ENCODE measurements at places on chromosomes 12 and 14. TPM values are rescaled to one million over a fixed set of nuclear protein-coding genes. Genes with fewer than 3 reads are reported as not detected.

DNA sequence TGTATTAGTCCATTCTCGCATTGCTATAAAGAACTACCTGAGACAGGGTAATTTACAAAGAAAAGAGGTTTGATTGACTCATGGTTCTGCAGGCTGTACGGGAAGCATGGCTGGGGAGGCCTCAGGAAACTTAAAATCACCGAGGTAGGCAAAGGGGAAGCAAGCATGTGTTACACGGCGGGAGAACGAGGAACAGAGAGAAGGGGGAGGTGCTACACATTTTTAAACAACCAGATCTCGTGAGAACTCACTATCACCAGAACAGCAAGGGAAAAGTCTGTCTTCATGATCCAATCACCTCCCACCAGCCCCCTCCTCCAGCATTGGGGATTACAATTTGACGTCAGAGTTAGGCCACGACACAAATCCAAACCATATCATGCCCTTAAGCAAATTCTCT lies 13.3 kb upstream of the MAX start:
- DNase-seq: no peak

DNA sequence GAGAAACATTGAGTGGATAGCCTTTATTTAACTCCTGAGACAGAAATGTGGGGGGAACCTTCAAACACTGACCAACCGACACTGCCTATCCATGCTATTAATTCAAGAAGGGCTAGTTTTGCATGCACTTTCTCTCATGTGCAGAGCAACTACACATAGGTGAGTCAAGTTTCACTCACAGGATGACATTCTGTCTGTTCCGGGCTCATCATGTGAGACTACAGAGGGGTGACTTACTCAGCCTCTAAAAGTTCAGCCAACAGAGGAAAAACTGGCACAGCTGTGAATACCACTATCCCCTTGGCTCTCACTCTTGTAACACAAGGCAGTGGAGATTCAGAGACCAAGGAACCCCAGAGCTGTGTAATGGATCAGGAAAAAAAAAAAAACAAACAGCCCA lies 13.3 kb downstream of the BEST3 start:
- DNase-seq: no peak

MMP19 gene
- 0.29 TPM for total RNA-seq

- no peak for DNase-seq
Measured at GRCh38 chr14:40188006-40188405, 755.8 kb upstream of the FBXO33 start.

KSR2 gene
- total RNA-seq: not detected

TTC7B gene
- total RNA-seq: 6.6 TPM

DNA sequence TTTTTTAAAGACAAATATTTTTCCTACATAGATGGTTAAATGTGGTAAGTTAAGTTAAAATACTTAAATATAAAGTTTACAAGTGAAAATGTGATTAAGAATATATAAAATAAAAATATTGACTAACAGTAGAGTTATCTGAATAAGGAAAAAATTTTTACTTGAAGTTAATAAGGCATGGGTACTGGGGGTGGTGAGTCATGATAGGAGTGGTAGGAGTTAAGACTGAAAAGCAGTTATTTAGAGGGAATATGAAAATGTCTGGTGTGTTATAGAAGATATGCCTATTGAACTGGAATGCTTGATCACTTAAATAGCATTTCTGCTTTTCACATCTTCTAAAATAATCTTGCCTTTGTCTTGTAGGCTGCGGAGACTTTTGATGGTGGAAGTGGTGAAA lies 68.7 kb downstream of the CCDC91 start:
- DNase-seq: no peak

DNA sequence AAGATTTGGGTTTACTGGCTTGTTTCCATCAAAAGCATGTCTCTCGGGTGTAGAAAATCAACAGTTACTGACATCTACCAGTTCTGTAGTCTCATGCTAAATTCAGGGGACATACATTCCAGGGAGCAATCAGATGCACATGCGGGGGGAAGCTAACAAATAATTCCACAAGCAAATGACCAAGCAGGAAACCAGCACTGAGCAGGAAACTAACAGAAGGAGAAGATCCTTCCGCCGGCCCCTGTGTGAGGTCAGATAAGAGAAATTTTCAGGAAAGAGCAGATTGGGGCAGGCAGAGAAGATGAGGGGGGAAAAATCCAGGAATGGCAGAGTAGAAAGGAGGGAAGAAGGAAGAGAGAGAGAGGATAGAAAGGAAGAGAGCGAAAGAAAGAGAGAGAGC lies 127.6 kb upstream of the TMCC3 start:
- DNase-seq: no peak

- DNase-seq: peak; percentile 2
Measured at GRCh38 chr12:45268672-45269411, 52.9 kb downstream of the ANO6 start.

DNA sequence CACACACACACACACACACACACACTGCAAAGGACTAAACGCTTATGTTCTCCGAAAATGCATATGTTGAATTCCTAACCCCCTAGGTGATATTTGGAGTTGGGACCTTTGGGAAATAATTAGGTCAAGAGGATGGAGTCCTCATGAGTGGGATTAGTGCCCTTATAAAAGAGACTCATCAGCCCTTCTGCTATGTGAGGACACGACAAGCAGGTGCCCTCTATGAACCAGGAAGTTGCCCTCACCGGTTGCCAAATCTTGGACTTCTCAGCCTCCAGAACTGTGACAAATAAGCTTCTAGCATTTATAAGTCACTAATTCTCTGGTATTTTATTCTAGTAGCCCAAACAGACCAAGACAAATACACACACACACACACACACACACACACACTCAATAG lies 20.7 kb upstream of the TCP11L2 start:
- DNase-seq: no peak

DNA sequence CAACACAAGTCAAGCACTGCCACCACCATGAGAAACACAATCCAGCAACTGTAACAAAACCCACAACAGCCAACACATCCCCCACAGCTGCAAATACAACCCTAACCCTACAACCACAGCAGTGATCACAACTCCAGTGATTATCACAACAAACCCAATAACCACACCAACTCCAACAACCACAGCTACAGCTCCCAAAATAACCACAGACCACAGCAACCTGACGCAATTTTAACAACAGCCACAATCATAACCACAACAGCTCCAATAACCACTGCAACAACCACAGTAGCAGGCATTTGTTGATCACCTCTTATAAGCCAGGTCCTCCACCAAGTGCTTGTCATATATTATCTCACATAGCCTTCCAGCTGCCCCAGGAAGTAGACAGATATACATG lies 42.2 kb upstream of the FAM181A start:
- no peak for DNase-seq

- no peak for DNase-seq
Measured at GRCh38 chr14:71408362-71409030, 501.2 kb downstream of the PCNX1 start.

GRCh38 chr14:95503365-95504134 lies 12.9 kb downstream of the SYNE3 start:
- DNase-seq: no peak

TC2N gene
- total RNA-seq: 301 TPM

DNA sequence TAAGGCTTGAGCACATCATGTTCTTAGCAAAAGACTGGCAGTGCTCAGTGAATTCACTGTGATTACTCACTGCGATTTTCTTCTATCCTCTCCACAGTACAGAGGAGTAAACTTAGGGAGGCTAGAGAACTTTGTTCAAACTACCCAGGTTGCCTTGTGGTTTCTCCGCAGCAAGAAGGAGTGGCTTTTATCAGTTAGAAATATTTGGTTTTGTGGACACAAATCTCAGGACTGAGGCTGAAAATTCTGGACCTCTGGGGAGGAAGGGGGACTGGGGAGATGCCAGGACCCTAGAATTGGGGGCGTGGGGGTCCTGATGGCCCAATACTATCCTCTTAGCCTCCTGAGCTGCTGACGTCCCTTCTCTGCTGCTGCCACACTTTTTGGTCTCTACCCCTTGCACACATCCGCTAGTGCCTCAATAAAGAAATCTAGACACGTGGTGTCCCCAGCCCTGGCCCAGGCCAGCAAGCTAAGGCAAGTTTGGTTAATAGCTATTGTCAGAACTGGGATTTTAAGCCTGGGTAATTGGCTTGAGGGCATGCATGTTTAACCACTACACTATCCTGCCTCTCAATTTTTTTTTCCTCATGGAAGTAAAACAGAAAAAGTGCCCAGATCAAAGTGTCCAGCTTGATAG lies 842 bp downstream of the OAS2 start:
- peak; percentile 34 for DNase-seq

- DNase-seq: no peak
Measured at GRCh38 chr12:4435537-4435936, 10.1 kb downstream of the FGF6 start.

DNA sequence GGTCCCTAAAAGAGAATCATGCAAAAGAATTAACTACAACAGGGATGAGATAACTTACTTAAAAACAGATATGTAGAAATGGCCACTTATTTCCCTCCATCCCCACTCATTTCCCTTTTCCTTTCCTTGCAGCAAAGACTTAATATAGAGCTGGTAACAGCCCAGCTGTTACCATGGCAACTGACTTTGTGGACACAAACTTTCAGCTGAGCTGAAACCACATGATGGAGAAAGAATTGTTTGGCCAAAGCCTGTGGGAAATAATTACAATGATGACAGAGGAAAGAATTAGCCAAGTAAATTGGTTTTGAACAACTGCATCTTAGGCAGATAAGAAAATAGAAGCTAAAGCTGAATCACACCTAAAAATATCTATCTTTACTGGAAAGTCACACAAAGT lies 364.9 kb downstream of the GALC start:
- no peak for DNase-seq

DNA sequence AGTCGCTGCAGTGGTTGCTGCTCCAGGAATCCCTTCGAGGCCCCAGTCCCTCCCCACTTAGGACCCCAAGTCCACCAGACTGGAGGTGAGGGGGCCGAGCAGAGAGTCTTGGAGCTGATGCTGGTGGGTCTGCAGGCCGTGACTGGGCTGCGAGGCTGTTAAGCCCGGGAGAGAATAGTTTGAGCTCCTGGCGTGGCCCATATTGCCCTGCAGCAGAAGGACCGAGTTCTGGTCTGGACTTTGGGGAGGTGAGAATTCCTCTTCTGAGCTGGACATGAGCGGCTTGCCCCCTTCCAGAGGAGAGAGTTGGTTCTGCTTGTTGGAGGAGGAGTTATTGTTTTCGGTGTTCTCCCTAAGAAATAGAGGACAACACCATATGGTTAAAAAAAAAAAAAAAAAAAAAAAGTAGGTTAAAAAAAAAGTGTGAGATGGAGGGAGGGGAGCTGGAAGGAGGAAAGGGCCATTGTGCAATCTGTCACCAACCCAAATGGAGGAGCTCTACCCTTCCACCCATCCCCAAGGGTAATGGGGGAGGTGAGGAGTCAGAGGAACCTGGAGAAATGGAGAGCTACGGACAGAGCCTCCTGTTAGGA lies 3.0 kb downstream of the SIX1 start:
- DNase-seq: no peak

TMEM132D gene
- not detected for total RNA-seq

GRCh38 chr12:131592972-131593371 lies 117.9 kb upstream of the SFSWAP start:
- no peak for DNase-seq

GDF3 gene
- not detected for total RNA-seq

DNA sequence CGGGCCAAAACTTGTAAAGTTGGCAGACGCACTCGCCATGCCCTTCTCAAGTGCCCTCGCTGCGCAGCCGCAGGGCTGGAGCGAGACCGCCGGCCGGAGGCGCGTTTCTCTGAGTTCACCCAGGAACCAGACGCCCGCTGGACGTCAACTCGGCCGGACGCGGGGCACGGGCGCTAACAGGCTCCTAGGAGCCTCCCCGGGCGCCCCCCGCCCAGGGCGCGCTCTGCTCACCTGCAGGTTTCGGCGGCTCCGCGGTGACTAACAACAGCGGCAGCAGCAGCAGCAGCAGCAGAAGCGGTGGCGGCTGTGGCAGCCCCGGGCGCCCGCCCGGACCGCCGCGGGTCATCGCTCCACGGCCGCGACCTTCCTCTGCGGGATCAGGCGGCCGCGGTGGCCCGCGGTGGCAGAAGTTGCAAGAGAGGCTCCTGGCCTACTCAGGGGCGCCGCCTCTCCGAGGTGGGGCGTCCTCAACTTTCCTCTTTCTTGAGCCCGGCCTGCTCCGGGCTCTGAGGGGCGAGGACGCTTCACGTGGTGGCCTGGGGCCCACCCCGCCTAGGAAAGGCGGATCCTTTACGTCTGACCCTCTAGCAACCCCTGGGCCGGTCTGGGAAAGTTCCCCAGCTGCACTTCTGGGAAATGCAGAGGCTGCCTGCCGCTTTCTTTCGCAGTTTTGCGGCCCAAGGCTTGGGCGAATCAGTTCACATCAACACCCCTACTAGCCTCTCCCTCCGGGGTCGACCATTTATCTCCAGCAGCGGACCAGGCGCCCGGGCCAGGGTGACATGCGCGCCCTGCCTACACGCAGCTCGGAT lies at the start of gene PLBD1:
TSS of gene PLBD1 (minus strand) at position 533 of the 812 bp plus-strand sequence. CDS start at position 346, 187 bp downstream.
- no peak for DNase-seq

NID2 gene
- not detected for total RNA-seq

DNA sequence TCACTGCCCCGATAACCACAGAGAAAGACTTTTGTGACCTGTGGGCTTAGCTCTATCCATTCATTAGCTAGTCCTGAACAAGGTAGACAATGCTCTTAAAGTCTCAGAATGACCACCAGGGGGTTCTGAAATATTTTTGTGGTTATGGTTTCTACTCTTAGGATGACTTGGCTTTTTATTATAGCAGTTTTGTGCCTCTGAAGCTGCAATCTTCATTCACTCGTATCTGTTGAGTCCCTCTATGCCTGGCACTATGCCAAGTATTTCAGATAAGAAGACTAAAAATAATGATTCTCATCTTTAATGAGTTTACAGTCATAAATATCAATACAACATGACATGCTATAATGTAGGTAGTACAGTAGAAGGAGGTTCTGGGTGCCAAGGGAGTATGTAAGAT lies 130.8 kb upstream of the TRHDE start:
- DNase-seq: no peak

EGLN3 gene
- total RNA-seq: 1.3 TPM

GRCh38 chr12:148676-149416 lies 65.1 kb downstream of the SLC6A12 start:
- no peak for DNase-seq

HOXC9 gene
- total RNA-seq: not detected
